Stimulated activated CD8-positive, alpha-beta memory T cell treated with anti-CD3 and anti-CD28 coated beads, Interleukin-4, amount 100 ng/mL, for 24 hours (primary cell): ENCODE measurements at places on chromosomes 3 and 15.

GRCh38 chr15:32864841-32865240, 147.0 kb downstream of the GREM1 start:
- DNase-seq, result no peak

- no peak for DNase-seq
These were observed 67.5 kb upstream of the PRR23C start for GRCh38 chr3:139112230-139112558.

- no peak for DNase-seq
These were observed 56.3 kb upstream of the EPHB3 start for GRCh38 chr3:184505076-184505878.

GRCh38 chr3:19891740-19892139, 42.3 kb downstream of the EFHB start:
- no peak for DNase-seq

GRCh38 chr3:71931922-71932321, 147.0 kb upstream of the PROK2 start:
- DNase-seq, result no peak

DNA sequence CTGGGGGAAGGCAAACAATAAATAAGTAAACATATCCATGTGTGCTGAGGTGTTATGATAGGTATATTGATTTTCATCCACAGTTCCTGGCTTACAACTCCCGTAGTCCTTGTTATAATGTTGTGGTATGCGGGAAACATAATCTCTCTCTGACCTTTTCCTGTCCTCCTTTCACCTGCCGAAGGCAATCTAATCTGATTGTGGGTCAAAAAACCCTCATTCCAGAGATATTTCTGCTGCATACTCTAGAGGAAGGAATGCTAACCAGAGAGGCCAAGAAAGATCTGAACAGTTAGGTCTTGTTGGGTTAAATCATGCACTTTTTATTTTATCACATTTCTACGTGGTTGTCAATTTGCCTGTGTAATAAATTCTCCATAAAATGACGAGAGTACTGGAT, 383.6 kb upstream of the SEMA6D start:
- DNase-seq, result no peak

DNA sequence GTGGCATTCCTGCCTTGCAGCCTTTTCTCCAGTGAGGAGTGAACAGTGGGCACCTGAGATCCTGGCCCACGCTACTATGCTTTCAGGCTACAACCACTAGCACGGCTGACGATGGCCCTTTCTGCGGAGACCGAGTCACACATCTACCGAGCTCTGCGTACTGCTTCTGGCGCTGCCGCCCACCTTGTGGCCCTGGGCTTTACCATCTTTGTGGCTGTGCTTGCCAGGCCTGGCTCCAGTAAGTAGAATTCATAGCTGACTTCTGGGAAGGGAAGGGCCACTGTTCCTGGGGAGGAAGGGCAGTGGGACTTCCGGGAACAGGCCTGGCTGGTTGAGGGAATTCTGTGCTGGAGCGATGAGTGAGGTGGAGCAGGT, 648 bp downstream of the CYB561D2 start:
- DNase-seq, result no peak

GRCh38 chr3:138824114-138824506, 10.6 kb downstream of the PIK3CB start:
- no peak for DNase-seq

DNA sequence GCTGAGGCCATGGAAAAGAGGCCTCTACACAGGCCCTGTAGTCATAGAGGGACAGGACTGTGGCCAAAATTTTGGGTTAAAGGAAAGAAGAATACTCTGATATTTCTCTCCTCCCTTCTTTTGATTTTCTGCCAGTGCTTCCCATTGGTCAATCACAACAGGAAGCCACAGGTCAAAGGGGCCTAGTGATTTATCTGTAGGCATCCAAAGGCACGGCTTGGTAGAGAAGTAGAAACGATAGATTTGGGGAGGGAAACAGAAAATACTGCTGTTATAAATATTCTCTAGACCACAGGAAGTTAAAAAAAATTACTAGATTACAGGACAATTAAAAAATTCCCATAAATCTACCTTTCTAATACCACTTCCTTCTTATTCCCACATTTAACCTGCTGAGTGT, 1.7 kb upstream of the CCDC50 start:
- no peak for DNase-seq

DNA sequence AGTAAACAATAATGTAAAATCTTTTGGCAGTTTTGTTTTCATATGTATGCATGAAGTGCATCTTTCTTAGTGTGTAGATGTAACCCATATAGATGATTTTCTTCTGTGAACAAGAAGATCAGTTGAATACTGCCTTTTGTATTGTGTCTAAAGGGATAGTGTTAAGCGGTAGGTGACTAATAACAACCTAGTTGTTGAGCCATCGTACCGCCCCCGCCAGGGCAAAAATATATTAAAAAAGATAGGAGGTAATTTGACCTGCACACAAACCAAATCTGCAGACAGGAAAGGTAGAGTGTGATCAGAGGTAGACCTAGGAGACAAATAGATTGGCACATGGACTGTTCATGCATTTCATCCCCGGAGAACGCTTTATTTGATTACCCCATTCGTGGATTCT, 3.3 kb upstream of the GMNC start:
- DNase-seq, result no peak

GRCh38 chr3:197178998-197179397, 119.4 kb downstream of the DLG1 start:
- no peak for DNase-seq

GRCh38 chr3:72143322-72143721, 358.4 kb upstream of the PROK2 start:
- no peak for DNase-seq

- no peak for DNase-seq
These were observed 6.9 kb downstream of the SHF start for GRCh38 chr15:45180648-45181436.

DNA sequence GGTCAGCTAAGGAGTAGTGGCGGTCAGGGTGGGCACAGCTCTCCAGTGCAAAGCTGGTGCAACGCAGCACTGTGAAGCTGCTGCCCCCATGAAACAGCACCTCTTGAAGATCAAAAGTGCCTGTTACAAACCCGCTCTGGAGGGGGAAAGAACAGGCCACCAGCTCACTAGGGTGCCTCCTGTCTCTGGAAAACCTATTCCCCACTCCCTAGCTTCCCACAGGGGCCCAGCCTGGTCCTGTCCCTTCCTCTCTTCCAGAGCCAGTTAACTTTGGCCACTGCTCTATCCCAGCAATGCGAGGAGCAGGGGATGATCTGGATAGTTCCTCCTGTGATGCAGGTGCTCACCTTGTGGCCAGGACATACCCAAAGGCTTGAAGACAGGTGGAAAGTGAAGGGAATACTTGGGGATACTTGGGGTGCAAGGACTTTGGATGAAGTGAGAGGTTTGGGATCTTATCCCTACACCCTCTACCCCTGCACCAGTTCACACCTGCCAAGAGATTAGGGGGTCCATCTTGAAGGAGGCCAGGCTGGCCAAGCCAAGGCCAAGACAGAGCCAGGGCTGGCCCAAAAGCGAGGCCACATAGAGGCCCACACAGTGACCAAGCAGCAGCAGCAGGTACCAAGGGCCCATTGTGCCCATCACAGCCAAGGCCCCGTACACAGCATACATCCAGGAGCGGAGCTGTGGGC, 4.2 kb downstream of the HHATL start:
- DNase-seq, result no peak

- DNase-seq, result no peak
These were observed 141.4 kb downstream of the TGFBR2 start for GRCh38 chr3:30747771-30748281.

GRCh38 chr3:151316267-151316991, at the start of gene GPR87:
TSS of gene GPR87 (minus strand) at chr3:151316820. CDS start at chr3:151300100, 16,720 bp downstream.
- no peak for DNase-seq

GRCh38 chr3:167304077-167304476, 76.0 kb downstream of the ZBBX start:
- DNase-seq, result no peak

GRCh38 chr3:89964347-89964746, 856.9 kb downstream of the EPHA3 start:
- DNase-seq, result no peak

DNA sequence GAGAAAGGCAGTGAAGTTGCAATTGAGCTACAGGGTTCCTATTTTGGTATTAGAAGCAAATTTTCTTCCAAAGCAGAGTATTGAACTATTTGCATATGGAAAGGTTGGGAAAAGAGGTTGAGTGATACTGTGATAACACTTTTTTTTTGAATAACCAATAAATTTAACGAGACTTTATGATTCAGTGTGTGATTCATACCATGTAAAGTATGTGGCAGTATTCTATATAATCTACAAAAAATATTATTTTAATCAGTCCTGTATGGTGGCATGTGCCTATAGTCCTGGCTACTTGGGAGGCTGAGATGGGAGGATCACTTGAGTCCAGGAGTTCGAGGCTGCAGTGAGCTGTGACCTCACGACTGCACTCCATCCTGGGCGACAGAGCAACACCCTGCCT, 206.9 kb downstream of the BBX start:
- no peak for DNase-seq

GRCh38 chr15:25335279-25335678, 103.5 kb downstream of the UBE3A start:
- no peak for DNase-seq

DNA sequence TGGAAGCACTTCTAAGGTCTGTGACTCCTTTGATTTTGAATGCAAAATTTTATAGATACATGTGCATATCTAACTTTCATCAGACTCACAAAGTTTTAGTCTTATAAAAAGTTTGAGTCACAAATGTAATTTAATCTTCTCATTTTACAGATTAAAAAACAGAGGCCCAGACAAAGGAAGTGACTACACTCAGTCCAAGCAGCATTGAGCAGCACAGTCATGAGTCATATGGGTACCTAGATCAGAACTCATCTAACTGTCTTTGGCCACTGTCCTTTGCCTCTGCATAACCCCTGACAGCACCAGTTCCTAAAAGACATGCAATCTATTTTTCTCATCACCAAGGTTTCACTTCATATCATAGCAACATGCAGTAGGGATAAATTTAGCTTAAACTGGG, 210.7 kb upstream of the KCNH8 start:
- DNase-seq, result no peak

DNA sequence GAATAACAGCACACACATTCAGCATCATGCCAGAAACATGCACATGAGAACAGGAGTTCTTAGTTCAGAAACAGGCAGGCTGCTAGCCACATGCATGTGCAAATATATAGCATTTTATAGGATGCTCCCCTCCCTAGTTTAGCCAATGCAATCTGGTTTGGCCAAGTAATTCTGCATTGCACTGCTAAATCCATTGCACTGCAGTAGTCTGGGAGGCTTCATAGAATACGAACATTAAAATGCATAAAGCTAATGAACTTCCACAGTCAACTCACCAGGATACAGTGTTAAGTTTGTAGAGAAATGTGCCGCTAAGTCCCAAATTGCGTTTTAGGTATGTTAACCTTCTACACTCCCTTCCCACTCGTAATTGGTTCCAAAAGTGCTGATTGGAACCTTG, 41.8 kb downstream of the EHHADH start:
- DNase-seq, result no peak

DNA sequence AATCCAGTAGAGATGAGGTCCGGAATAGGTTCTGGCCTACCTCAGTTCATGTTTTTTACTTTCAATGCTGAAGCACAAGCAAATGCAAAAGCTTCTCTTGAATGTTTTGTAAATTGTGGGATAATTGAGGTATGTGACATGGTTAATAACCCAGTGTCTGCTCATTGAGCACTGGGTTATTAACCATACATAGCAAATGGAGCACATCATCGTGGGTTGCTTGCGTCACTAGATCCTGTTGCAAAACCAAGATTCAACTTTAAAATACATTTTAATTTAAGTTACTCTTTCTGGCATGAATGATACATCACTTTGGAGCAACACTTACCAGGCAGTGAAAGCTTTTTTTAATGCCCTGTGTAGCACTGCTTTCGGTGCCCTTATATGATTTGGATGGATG, 165.6 kb downstream of the IGF1R start:
- DNase-seq, result no peak

GRCh38 chr3:155417119-155417517, 123.6 kb upstream of the STRIT1 start:
- DNase-seq, result no peak

- DNase-seq, result no peak
These were observed 16.6 kb upstream of the SEMA3F start for GRCh38 chr3:50138266-50139200.

GRCh38 chr3:65742914-65743313, 295.8 kb downstream of the MAGI1 start:
- DNase-seq, result no peak

DNA sequence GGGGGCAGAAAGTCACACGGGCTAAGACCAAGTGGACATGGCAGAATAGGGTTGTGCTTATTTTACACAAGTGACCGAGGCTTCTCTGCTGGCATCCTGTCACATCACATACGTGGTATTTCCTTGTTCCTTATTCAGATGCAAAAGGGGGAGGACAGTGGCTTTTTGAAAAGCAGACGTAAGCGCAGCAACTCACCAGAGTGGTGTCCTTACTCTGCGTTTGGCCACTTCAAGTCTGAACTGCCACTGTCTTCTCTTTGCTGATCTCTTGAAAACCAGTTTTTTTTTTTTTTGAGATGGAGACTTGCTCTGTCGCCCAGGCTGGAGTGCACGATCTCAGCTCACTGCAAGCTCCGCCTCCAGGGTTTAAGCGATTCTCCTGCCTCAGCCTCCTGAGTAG, 113.2 kb downstream of the SOX2 start:
- DNase-seq, result no peak

- no peak for DNase-seq
These were observed 62.5 kb upstream of the GSK3B start for GRCh38 chr3:120156699-120157098.

- DNase-seq, result no peak
These were observed 21.7 kb downstream of the CSNK1G1 start for GRCh38 chr15:64333986-64334929.

GRCh38 chr3:195227871-195228270, 43.1 kb downstream of the XXYLT1 start:
- DNase-seq, result no peak

DNA sequence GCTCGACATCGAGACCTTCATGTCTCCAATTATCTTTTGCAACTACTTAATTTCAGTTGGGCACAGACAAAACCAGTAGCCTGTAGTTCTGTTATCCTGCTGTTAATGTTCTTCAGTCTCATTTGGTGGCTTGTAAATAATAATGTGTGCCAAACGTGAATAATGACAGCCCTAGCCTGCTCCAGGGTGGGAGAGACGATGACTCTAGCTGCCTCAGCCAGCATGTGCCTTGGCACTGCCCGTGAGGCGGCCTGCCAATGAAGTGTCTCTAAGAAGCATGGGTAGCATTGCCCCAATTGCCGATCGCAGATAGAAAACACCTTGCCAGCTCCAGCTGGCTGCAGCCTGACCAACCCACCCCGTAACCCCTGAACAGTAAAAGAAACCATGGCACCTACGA, 58.8 kb downstream of the ASB7 start:
- DNase-seq, result no peak
